ENCODE measurements at places on chromosomes 7 and 10. TPM values are rescaled to one million over a fixed set of nuclear protein-coding genes. Genes with fewer than 3 reads are reported as not detected.

GRCh38 chr10:95391581-95392216, 100.9 kb upstream of the PDLIM1 start:
- DNase-seq, result peak; percentile 77

DNA sequence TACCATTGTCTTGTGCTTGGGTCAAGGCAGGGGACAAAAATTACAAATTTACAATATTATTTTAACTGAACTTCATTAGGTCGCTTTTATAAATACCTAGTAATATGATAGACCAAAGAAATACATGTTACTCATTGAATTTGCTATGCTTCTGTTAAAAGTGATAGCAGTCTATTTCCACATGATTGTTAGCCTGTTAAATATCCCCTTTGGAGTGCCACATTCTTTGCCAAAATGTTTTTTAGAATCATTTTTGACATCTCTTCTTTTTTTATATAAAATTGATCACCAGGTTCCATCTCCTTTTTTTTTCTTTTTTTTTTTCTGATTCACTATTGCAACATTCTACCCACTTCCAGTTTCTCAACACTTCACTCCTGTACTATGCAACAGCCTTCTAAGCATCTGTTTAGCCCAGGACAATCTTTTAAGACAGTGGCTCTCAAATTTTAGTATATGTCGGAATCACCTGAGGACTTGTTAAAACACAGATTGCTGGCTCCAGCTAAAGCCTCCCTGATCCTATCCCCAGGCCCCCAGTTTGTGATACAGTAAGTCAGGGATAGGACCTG, 16.4 kb upstream of the NDUFA5 start:
- no peak for DNase-seq

- DNase-seq, result no peak
Measured at GRCh38 chr7:1521456-1521855, 9.0 kb upstream of the MAFK start.

DNA sequence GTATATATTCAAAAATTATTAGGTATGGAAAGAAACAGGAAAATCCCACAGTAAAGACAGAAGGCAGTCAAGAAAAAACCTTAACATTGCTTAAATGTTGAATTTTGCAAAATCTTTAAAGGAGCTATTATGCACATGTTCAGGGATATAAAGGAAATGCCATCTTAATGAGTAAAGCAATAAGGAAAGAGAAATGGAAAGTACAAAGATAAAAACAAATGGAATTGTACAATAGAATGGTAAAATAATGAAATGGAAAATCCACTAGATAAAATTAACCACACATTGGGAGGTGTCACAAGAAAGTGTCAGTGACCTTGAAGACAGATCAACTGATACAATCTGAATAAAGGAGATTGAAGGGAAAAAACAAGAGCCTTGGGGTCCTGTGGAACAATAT, 82.0 kb downstream of the KIF20B start:
- DNase-seq, result no peak

- DNase-seq, result no peak
Measured at GRCh38 chr10:79060641-79061255, 8.0 kb upstream of the ZMIZ1 start.

DNA sequence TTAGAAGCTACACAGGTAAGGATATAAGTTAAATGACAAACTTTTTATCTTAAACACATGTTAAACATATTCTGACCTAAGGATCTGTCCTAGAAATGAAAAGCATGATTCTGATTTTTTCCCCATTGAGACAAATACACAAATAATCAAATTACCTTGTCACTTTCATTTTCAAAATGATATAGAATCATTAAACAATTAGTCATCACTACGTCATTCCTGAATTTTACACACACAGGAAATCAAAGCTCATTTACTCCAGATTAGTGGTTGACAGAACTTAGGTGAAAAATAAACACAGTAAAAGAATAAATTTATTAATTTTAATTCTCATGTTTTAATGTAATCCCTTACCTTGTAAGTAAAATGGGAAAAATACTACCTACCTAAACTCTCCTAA, 89.0 kb downstream of the AASS start:
- no peak for DNase-seq

DNA sequence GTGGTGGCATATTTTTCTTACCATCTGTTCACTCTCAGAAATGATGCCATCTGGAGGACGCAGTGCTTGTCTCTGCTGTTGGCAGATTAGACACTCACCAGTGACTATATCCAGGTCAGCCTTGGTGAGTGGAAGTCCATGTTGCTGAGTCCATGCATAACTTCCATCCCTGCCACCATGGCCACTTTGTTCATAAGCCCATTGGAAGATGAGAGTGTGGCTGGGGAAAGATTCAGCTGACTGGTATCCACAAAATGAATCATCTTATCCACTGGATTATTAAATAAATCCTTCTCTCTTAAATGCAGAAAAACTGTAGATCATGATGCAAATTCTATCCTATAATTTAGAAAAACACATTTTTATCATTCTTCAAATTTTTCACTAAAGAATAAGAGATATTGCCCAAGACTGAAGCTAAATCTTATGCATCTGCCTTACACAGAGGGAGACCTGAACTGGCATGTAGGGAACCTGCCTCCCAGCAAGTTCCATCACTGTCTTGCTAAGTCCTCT, 726.9 kb downstream of the TNS3 start:
- DNase-seq, result no peak

DNA sequence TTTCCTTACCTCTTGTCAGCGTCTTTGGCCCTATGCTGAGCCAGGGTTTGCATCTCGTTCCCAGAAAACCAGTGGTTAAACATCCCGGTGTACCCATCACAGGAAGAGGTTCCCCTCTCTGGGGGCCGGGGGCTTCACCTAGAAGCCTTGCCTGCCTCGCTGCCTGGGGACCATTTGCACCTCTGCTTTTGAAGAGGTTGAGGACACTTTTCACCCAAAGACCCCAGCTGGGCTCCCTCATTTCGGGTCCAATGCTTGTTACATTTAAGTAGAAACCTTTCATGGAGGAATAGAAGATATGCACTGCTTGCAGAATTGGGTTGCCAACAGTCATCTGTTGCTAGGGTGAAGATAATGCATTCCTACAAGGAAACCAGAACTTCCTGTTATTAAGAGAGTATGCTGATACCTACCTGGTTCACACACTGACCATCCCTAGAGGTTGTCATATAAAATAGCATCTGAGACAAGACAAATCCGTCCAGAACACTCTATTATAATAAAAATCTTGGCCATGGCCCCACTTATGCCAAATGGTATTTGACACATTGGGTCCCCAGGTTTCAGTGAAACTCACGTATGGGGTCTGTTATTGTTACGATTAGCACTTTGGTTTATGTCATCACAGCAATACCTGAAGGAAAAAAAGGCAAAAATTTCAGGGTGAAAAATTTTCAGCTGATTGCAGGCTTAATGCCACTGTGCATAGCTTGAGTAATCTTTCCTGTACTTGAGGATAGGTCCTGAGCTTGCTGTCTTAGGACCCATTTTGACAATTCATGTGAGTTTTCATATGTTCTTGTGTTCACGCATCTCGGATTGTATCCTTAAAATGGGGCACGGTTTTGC, 917 bp downstream of the ZNF365 start:
- DNase-seq, result peak; percentile 8

- DNase-seq, result no peak
Measured at GRCh38 chr10:130013335-130014262, 49.5 kb upstream of the EBF3 start.

- peak; percentile 10 for DNase-seq
Measured at GRCh38 chr10:35608328-35608672, 3.2 kb downstream of the GJD4 start.

The NRF1 gene
- polyA plus RNA-seq, result 4.8 TPM

GRCh38 chr7:102214477-102215072, 72.1 kb upstream of the SH2B2 start:
- DNase-seq, result no peak

DNA sequence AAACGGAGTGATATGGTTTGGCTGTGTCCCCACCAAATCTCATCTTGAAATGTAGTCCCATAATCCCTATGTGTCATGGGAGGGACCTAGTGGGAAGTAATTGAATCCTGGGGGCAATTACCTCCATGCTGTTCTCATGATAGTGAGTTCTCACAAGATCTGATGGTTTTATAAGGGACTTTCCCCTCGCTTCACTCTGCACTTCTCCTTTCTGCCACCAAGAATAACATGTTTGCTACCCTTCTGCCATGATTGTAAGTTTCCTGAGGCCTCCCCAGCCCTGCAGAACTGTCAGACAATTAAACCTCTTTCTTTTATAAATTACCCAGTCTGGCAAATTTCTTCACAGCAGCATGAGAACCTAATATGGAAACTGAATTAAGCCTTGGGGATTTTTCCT, 19.1 kb downstream of the FAM3C start:
- DNase-seq, result no peak

GRCh38 chr10:124092860-124093773, at the start of gene CHST15:
Gene CHST15 (minus strand): TSS chr10:124093598. CDS start chr10:124046212, 47,386 bp downstream.
- DNase-seq, result peak; percentile 85

- no peak for DNase-seq
Measured at GRCh38 chr10:6072215-6072934, 10.2 kb upstream of the IL2RA start.

The ATG9B gene
- polyA plus RNA-seq, result 3.2 TPM

GRCh38 chr7:10779465-10780399, 193.9 kb upstream of the PHF14 start:
- DNase-seq, result peak; percentile 15
